KBM-7 (cell line): ENCODE measurements at places on chromosomes 3 and 15.

GRCh38 chr15:64341961-64342360 lies 14.0 kb downstream of the CSNK1G1 start:
- no peak for DNase-seq

GRCh38 chr3:112362221-112362620 lies 29.3 kb downstream of the CD200 start:
- DNase-seq, result no peak

- DNase-seq, result no peak
Observed at GRCh38 chr3:39531665-39532064, 64.2 kb downstream of the MOBP start.

DNA sequence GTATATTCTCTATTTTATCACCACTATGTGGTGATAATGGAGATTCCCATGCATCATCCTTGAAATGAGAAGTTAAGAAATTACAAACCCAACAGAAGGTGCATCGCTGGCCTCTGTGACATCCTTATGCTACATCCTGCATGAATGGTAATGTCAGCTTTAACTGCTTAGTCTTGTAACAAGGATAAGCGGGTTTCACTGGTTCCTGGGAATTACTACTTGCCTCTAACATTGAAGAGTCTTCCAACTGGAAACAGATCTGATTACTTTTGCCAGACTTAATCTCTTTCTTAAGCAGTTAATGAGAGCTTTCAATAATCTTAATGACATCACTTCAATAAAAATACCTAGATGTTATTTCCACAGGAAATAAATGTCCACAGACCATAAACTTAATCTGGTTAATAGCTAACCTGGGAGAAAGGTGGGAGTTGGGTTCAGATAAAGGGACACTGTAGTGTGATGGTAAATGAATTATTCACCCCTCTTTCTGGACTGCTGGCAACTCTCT lies 44.0 kb downstream of the FMN1 start:
- DNase-seq, result no peak
